ENCODE measurements at places on chromosomes 1 and 21. TPM values are rescaled to one million over a fixed set of nuclear protein-coding genes. Genes with fewer than 3 reads are reported as not detected.

DNA sequence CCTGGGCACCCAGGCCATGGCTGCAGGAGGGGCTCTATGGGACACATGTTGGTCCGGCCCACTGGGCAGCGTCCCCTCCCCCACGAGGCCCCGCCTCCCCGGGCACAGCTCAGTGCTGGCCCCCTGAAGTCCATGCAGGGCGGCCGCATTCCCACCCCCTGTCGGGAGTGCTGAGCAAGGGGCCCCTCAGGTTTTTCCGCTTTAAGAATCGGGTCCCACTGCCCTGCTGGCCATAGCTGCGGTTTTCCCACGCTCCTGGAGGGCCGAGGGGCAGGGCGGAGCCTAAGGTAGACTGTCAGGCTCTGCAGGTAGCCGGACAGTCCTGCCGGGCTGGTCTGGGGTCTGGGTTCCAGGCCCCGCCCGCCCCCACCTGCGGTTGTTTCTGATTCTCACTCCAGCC is 43.5 kb upstream of the CCDC27 start:
- no peak for DNase-seq

GRCh38 chr1:42096554-42096953 is 56.7 kb upstream of the GUCA2B start:
- DNase-seq: no peak

GRCh38 chr1:50704126-50704525 is 255.9 kb downstream of the FAF1 start:
- DNase-seq: peak; percentile 6

GRCh38 chr1:205565799-205566198 is 61.3 kb downstream of the CDK18 start:
- DNase-seq: no peak

DNA sequence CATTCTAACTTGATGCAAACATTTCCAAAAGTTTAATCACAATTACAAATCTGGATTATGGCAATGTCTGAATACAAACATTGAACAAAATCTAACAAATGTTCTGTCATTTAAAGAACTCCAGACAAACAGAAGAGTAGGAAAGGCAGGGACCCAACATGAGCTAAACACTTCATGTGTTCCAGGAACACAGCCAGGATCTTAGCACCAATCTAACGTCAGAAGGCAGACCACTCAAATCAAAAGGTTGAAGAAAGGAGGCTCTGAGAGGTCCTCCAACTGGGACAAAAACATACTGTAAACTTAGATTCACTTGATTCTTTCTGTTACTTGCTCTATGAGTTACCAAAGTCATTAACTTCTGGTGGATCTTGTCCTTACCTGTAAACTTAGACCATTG is 374.0 kb downstream of the NEGR1 start:
- no peak for DNase-seq

DNA sequence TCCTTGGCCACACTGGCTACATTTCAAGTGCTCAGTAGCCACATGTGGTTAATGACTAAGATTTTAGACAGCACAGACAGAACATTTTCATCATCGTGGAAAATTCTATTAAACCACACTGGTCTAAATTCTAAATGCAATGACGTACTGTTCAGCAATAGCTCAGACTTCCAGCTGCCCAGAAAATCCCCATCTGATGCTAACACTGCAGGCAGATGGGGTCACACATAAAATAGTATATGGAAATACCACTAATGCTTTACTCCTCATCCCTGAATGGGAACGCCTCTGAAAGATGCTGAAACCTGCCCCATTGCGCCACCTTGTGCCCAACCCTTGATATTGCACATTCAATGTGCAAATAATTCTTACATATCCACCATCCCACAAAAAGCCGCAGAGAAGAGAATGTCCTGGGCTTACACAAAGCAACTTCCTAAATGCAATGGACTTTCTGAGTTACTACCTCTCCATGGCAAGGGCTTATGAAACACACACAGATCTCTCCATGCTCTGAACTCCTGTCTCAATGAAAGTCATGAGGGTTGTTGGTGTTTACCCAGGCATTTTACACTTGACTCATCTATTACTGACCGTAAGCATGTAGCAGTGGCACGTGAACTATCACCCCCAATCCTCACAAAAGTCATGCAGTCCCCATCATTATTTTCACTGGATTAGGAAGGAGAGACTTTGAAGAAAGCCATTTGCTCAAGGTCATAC is 20.3 kb upstream of the SLC5A9 start:
- DNase-seq: peak; percentile 62

The CRYAA gene
- polyA plus RNA-seq: 0.22 TPM

The DPH5 gene
- 62.0 TPM for polyA plus RNA-seq
